EL (cell line): ENCODE measurements at places on chromosomes 5 and 9.
A peak's percentile ranks its signal among the peaks of the same experiment; 100 is the strongest.

DNA sequence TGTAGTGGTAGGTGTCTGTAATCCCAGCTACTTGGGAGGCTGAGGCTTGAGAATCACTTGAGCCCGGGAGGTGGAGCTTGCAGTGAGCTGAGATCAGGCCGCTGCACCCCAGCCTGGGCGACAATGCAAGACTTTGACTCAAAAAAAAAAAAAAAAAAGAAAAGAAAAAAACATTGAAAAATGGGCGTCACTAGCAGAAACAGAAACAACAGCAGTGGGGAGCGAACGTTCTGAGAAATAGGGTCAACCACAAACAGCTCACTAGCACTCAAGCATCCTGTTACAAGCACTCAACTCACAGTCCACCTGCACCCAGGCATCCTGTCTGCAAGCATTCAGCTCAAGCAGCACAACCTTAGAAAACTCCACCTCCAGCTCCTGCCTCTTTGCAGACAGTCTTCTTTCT, 17.2 kb downstream of the TRIM14 start:
- DNase-seq: no peak

DNA sequence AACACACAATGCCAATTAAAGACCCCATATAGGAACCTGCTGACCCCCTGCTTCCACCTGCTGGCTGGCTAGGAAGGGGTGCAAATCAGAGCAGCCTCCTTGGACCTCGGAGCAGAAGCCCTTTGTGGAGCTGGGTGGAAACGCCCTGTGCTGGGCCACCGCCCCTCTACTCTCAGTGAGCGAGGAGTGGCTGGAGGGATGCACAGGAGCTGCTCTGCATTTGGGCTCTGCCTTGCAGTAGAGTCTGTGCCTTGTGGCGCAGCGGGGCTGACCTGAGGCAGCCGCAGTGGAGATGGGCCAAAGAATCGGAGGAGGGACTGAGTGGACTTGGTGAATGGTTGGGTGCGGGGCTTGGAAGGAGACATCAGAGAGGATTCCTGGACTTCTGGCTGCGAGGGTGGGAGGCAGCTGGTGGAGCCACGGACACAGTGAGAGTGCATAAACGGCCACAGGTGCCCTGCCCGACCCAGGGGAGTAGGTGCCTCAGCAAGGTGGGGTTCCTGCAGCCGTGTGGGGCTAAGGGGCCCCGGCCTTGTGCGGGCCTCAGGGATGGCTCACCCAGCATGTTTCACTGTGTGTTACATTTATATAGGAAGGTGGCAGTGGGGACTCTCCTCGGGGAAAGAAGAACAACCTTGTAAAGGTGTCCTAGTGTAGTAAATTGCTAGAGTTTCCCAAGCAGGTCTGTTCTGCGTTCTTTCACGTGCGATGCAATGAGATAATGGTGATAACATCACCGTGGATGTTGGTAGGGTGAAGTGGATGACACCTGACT, 14.1 kb upstream of the IRX4 start:
- no peak for DNase-seq

GRCh38 chr5:74396913-74397622, 243.5 kb downstream of the ENC1 start:
- DNase-seq: no peak

DNA sequence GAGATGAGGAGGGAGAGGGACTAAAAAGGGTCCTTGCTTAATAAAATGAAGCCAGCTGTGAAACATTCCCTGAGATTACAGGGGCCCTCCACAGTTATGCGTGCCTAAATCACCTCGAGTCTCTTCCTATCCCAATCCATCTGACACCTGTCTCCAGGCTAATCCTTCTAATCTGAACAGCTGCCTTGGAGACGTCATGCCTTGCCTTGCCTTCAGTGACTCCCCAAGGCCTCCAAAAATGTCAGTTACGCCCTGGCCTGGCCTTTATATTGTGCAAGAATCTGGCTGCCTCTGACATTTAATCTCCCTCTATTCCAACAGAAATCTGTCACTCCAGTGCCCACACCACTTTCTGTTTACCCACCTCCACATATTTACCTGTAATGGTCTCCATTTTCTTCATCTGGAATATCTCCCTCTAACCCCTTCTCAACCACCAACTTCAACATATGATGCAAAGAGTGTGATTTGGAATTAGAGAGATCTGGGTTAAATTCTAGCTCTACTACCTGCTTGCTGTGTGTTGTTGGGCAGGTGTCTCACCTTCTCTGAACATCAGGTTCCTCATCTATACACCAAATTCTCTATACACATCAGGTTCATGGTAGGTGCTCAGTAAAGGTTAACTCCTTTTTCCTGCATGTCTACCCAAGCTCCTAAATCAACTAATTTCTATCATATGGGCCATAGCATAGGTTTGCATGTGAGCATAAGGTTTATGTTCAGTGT, 57.9 kb downstream of the PTCD2 start:
- DNase-seq: peak; percentile 8

- no peak for DNase-seq
Measured at GRCh38 chr9:88179062-88179521, 40.8 kb upstream of the SPATA31C2 start.

- no peak for DNase-seq
Measured at GRCh38 chr5:135480511-135480910, 28.4 kb upstream of the TIFAB start.

DNA sequence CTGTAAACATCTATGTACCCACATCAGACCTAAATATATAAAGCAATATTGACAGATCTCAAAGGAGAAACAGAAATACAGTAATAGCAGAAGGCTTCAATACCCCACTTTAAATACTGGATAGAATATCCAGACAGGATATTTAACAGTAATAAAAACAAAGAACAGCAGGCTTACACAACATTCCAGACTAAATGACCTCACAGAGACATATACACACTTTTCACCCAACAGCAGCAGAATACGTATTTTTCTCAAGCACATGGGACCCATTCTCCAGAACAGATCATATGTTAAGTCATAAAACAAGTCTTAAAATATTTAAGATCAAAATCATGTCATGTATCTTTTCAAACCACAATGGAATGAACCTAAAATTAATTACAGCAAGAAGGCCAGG, 76.8 kb downstream of the CAMSAP1 start:
- no peak for DNase-seq

GRCh38 chr9:132456241-132456640, 46.2 kb downstream of the CFAP77 start:
- DNase-seq: no peak

DNA sequence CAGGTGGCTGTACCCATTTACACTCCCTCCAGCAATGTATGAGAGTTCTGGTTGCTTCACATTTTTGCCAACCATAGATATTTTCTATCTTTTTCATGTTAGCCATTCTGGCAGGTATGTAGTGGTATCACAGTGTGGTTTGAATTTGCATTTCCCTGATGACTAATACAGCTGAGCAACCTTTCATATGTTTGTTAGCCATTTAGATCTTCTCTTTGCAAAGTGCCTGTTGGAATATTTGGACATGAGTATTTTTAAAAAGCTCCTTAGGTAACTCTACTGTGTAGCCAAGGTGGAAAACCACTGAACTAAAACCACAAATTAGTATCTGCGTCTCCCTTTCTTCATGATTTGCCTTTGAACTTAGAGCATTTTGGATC, 31.9 kb downstream of the IRF1 start:
- DNase-seq: peak; percentile 68

GRCh38 chr5:139051392-139051791, 146.8 kb downstream of the SIL1 start:
- DNase-seq: no peak

GRCh38 chr5:113195771-113196170, 219.2 kb downstream of the DCP2 start:
- no peak for DNase-seq

GRCh38 chr5:116844015-116844414, 269.4 kb upstream of the SEMA6A start:
- no peak for DNase-seq

DNA sequence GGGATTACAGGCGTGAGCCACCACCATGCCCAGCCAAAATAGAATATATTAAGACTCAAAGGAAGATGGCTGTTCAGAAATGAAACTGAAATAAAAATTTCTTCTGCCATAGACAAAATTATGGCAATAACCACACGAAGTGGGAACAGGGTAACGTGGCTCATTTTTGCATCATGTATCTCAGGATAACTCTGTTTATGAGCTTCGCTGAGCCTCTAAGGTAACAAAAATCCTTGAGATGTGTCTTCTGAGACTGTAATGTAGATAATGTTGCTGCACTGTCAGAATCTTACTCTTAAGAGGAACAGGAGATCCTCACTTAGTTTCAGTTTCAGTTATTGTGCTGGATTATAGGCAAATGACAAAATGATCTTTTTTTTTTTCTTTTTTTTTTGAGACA, 153.8 kb downstream of the GOLPH3 start:
- no peak for DNase-seq

- DNase-seq: peak; percentile 33
Measured at GRCh38 chr9:18061856-18062255, 412.1 kb upstream of the ADAMTSL1 start.

DNA sequence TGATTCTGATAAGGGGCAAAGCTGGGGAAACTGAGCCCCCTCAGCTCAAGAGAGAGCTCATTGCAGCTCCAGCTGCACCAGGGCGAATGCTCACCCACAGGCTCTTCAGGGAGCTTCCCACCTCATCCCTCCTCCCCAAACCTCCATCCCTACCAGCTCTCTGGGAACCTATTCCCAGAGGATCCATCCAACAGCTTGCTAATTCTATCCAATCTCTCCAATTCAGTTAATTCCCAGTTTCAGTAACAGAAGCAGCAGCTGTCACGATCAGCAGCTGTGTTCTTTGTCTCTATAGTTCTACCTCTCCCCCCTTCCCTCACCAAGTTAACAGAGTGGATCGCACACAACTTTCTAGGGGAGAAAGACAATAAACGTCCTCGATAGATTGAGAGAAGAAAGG, 135.5 kb upstream of the EFNA5 start:
- DNase-seq: no peak

DNA sequence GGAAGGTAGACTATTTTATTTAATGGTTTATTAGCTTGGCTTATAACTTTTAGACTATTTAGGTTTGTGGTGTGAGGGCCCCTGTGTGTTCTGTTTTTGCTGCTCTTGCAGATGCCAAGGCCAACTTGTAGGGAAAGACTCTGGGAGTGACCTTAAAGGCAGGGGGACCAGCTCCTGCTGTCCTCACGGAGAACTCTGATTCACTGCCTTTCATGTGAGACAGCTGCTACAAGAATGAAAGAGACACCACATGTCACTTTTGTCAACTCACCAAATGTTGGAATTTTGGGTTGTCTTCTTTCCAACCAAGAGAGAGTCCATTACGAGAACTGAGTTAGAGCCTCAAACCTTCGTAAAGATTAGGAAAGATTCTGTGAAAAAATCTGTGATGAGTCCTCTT, 258.3 kb upstream of the ADAMTSL1 start:
- no peak for DNase-seq

DNA sequence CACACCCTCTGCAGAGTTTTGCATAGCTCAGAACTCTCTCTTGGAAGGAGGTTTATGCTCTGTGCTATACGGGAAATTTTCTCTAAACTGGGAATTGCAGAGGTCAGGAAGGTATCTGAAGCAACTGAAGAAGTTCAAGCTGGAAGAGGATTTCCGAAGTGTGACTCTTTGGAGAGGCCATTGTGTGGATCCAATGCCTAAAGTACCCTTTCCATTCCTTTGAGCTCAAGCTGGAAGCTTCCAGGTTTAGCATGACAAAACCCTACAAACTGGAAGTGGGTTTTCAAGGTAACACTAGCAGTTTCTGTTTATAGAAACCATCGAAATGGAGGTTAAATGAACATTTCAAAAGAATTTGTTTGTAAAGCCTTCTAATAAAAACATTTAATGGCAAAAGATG, 187.1 kb downstream of the CFAP90 start:
- no peak for DNase-seq

DNA sequence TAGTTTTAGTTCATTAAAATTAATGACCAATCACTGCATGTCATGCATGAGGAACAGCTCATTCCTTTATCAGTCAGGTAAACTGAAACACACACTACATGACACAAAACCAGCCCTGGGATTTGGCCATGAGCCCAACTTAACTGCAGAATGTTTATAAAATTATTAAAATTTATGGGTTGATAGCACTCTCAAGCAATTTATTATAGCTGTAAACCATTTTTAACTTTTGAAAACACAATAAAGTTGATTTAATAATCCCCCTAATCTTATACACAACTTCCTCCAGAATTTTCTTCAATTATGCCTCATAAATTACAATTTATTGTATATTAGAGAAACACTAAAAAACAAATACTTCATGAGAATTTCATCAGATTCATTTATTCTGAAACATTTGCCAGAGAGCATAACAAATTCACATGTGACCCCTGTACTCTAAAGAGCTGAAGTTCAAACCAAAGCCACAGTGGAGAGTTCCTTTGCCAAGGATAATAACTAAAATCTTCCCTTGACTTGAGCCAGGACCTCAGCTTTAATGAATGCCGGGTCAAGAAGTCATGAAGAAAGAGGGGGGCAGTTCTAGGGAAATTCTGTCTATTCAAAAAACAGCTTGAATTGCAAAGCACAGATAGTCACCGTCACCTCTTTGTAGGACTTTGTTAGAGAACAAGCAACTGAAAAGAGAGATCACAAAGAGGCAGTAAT, 763.7 kb upstream of the GRAMD2B start:
- peak; percentile 48 for DNase-seq

GRCh38 chr5:41071975-41072374, 833 bp upstream of the MROH2B start:
- DNase-seq: peak; percentile 67

- no peak for DNase-seq
Measured at GRCh38 chr5:9596824-9597223, 33.3 kb downstream of the TAS2R1 start.

DNA sequence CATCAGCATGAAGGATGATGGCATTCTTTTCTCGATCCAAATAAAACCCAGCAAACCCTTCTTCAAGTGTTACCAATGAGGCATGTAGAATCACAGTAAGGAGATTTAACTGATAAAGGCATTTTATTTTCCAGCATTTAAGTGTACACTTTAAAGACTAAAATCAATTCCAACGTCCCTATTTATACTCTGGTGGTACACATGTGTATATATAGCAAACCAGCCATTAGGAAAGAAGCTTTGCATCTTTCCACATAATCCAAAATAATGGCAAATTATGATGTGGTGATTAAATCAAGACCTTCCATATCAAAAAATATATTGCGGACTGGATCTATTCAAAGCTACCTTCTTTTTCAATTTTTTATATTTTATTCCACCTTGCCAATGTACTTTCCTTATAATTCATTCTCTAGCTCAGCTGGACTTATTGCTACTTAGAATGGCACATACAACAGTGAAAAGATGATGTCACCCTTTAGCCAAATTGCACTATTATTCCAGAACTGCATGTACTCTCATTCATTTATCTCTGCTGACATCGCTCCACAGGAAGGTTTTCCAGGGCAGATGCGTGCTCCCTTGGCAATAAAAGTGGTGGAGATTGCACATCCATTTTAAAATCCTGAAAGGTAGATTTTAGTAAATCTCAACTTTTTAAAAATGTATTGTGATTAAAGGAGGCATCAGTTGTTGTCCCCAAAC, 63.3 kb upstream of the SLC30A5 start:
- DNase-seq: peak; percentile 6

DNA sequence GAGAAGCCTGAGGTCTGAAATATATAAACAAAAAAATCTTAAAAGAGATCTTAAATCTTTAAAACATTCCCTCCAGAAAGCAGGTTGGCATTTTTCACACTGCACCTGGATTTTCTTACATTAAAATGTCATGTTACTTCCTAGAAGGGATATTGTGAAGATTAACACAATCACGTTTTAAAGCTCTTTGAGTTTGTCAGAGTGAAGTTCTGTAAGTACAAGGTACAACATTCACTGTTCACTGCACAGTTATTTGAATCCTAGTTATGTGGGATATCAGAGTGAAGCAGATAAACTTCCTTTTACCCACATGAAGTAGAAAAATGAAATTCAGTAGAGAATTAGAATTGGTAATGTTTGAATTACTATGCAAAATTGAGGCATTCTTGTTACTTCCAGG, 353.6 kb upstream of the RGMB start:
- no peak for DNase-seq
